ENCODE measurements at places on chromosomes 3 and 15.

DNA sequence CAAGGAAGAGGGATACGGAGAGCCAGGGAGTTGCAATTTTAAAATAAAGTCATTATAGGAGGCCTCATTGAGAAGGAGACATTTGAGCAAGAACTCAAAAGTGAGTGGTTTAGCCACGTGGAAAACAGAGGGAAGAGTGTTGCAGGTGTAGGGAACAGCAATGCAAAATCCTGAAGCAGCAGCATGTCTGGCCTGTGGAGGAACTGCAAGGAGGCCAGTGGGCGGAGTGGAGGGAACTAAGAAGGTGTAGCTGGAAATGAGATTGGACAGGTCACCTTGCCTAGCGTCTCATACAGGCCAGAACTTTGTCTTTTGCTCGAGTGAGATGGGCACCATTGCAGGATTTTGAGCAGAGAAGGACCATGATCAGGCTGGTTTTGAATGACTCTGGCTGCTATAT, 34.9 kb downstream of the SAXO2 start:
- DNase-seq = no peak

DNA sequence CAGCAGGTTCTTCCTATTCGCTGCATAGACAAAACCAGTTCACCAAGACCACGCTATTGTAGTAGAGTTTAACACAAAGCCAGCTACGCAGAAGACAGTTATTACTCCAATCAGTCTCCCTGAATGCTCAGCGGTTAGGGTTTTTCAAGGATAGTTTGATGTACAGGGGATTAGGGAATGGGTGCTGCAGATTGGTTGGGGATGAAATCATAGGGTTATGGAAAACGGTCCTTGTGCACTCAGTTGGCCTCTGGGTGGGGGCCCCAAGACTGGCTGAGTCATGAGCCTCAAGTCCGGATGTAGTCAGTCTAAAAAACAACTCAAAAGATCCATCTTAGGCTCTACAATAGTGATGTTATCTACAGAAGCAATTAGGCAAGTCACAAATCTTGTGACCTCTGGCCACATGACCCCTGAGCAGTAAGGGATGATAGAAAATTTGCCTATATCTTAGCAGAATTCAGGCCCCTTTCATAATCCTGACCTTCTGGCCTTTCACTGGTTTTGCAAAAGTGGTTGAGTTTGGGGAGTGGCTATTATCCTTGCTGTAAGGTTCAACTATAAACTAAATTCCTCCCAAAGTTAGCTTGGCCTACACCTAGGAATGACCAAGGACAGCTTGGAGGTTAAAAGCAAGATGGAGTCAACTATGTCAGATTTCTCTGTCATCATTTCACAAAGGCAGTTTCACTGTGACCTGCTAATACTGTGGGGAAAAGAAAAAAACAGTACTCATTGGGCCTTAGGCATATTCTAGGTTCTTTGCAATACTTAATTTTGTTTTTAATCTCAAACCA, 57.7 kb downstream of the LIPC start:
- DNase-seq = no peak

GRCh38 chr3:14413381-14414071, 11.1 kb downstream of the SLC6A6 start:
- no peak for DNase-seq

DNA sequence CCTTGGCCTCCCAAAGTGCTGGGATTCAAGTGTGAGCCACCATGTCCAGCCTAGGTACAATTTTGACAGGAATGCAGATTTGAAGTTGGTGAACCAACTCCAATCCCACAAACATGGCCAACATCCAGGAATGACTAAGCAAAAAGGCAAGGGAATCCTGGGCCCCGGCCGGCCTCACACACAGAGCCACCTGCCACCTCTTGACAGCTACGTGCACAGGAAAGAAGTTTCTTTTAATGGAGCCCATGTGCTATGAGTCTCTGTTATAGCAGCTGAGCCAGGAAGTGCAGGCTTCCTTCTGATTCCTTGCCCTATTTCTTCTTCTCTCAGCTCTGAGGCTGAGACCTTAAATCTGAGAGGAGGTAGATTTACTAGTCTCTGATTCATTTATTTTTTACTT, 8.8 kb downstream of the TMEM40 start:
- no peak for DNase-seq

DNA sequence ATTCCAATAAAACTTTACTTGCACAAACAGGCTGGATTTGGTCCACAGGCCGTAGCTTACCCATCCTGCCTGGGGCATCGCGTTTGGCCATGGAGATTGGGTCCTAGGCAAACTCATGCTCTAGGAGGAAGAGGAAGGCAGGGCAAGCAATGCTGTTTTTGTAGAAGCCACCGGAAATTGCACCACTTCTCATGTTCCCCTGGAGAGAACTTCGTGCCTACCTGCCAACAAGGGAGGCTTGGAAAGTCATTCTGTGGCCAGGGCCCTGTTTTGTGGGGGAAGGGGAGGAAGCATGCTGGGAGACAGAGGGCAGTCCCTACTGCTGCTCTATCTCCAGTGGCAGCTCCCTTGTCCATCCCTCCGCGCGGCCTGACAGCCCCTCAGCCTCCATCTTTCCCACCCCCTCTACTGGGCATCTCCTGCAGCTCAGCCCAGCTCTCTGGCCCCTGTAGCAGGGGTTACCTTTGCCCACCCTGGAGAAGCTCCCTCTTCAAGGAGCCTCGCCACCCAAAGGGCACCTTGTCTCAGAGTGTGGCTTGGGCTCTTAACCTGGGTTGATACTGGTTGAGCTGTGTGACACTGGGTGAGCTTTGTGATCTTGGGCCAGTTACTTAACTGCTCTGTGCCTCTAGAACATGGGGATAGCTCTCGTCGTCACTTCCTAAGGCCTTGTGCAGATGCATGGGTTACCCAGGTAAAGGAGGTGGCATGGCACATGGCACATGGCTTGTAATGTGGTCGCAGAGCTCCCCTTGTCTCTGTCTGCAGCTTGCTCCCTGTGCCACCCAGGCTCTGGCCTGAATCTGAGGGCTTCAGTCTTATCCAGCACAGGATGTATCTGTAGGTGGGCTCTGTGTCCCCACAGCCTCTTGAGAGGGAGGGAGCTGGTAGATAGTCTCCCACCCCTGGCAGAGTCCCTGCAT, 6.1 kb downstream of the ABTB1 start:
- no peak for DNase-seq

Data from stimulated activated CD8-positive, alpha-beta memory T cell treated with anti-CD3 and anti-CD28 coated beads, Interleukin-15, amount 100 ng/mL, for 48 hours (primary cell).